CD4-positive, alpha-beta T cell treated with Interleukin-6 at 100 ng/mL for 8 hours (primary cell): ENCODE measurements at places on chromosomes 2 and 18.

DNA sequence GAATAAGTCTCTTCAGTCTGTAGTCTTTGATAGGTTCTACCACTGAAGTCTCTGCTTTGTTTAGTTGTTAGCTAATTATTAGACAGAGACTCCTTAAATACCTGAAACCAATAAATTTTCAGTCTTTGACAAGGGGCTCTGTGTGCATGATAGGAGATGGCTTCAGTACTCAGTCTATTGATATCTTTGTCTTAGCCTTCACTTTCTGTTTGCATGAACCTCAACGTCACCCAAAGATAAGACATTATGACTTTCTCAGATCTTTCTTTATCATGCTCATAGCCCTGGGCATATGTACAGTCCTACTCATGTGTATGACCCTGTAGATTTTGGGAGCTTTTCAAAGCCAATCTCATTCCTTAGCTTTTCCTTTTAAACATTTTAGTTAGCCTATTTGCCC, 183.5 kb upstream of the GCFC2 start:
- DNase-seq = no peak

DNA sequence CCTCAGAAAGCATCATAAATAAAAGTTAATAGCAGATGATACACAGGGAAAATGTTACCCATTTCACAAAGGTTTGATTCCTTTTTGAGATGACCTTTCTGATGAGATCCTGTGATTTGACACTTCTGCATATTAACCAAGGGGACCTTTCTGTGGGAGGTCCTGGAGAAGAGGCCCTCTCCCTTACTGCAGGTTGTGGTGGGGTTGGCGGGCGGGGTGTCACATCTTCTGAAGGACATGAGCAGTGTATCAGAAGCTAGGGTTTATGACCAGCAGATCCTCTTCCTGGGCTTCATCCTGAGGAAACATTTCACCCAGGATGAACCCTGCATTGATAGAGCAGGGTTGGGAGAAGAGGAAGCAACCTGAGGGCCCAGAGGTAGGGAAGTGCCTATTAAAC, 37.2 kb upstream of the SCLY start:
- DNase-seq = no peak

GRCh38 chr2:25174192-25174861, 5.9 kb upstream of the POMC start:
- no peak for DNase-seq

- DNase-seq = no peak
Observed at GRCh38 chr2:25043241-25043867, 1.5 kb downstream of the EFR3B start.

- DNase-seq = no peak
Observed at GRCh38 chr2:127421871-127422558, 3.8 kb downstream of the PROC start.

DNA sequence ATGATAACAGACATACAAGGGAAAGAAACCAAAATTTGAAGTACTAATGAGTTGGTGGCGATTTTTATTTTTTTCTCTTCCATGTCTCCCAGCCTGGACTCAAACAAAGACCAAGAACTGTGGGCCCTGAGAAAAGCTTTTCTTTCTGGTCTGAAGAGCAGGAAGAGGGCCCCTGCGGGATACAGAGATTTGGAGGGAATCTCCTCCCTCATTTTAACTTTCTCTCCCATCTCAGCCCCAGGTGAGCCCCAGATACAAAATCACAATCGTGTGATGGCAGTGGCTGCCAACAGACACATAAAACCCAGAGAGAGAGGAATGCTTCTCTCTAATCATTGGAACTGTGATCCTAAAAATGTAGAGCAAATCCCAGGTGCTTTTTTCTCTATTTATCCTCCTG, 19.5 kb upstream of the PRKCE start:
- DNase-seq = no peak

DNA sequence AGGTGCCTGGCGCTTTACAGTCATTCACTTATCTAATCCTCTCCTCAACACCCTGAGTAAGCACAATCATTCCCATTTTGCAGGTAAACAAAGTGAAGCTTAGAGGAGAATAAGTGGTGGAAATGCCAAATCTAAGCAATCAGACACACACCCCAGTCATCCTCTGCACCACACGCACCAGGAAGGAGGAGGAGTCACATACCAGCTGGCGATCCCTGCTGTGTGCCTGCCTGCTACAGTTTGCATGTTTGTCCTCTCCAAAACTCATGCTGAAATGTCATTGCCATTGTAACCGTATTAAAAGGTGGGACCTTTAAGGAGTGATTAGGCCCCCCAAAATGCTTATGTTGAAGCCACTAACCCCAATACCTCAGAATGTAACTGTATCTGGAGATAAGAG, 93.7 kb downstream of the LOXHD1 start:
- no peak for DNase-seq

- no peak for DNase-seq
Observed at GRCh38 chr2:123364243-123364896, 660.7 kb upstream of the CNTNAP5 start.

DNA sequence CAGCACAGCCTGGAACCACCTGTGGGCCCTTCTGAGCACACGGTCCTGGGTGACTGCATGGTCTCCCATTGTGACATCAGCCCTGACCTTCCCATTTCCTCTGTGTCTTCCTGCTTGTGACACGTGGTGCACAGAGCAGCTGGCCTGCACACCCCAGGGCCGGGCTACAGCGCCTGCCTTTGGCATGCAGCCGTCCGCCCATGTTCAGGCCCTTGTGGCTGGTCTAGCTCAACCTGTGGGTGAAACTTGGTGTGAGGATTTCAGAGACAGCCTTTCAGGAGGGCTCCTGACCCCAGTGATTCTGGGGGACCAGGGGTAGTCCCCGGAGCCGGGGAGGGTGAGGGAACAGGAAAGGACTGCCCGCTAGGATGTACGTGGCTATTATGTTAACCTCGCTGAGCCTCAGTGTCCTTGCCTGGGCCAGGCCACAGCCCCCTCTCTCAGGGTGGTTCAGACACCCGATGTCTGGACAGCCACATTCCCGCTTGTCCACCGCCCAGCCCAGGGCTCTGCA, 284.8 kb upstream of the HS6ST1 start:
- no peak for DNase-seq

DNA sequence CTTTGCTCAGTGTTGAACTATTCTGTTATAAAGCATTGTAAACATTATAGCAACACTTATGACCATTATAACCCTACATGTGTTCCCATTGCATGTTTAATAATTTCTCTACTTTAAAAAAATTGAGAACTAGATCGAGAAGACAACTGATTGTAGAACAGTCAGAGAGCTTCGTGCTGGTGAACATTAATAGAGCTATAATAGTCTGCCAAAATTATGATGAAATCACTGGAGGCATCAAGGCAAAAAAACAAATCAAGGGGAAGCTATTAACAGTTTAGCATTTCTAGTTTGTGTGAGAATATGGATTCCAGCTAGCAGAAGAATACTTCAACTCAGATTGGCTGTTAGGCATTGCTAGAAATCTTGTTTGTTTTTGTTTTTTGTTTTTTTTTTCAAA, 284.2 kb downstream of the CAMKMT start:
- no peak for DNase-seq

- DNase-seq = no peak
Observed at GRCh38 chr18:78562531-78562961, 417.1 kb upstream of the SALL3 start.

- no peak for DNase-seq
Observed at GRCh38 chr2:73716543-73717250, 20.4 kb downstream of the TPRKB start.

DNA sequence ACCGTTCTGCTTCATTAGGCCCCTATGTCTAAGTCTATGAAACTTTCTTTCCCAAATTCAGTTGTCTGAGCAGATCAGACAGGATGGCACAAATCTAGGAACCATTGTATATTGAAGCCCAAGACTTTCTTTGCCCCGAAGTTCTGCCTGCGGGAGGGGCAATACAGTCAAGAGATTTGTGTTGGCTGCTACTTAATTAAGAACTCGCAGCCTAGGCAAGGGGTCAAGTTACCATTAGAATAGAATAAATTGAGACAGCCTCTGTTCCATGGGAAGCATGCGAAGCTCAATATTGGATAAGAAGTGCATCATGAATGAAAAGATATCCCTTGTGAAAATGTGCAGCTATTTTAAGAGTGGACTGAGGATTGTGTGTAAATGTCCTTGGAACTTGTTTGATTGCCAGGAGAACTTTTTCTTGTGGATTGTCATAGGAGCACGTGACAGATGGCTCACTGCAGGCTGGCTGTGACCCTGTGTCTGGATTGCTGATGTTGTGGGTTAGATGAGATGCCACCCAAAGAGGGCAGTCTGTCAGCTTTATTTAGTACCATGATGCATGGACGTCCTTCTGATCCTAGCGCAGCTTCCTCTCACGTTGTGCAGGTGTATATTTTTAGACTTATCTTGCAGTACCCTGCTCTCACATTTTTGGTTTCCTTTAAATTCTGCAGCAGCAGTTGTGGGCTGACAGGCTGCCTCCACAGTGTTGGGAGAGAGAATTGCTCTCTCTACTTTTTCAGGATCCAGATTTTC, 30.9 kb downstream of the HAUS1 start:
- DNase-seq = no peak

- no peak for DNase-seq
Observed at GRCh38 chr2:110105183-110105582, 10.4 kb downstream of the MALL start.

DNA sequence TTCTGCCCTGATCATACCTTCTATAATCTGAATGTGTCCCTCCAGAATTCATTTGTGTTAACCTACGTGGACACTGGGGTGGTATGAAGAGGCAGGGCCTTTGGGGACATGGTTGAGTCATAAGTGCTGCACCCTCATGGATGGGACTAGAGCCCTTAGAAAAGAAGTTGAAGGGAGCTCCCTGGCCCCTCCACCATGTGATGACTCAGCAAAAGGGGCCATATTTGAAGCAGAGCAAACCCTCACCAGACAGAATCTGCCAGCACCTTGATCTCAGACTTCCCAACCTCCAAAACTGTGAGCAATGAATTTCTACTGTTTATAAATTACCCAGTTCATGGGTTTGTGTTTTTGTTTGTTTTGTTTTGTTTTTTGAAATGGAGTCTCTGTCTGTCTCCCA, 33.4 kb upstream of the CD207 start:
- DNase-seq = no peak

GRCh38 chr18:51248685-51249084, 51.2 kb upstream of the MEX3C start:
- no peak for DNase-seq

GRCh38 chr2:166134252-166135151, 6.7 kb upstream of the SCN1A start:
- DNase-seq = no peak

DNA sequence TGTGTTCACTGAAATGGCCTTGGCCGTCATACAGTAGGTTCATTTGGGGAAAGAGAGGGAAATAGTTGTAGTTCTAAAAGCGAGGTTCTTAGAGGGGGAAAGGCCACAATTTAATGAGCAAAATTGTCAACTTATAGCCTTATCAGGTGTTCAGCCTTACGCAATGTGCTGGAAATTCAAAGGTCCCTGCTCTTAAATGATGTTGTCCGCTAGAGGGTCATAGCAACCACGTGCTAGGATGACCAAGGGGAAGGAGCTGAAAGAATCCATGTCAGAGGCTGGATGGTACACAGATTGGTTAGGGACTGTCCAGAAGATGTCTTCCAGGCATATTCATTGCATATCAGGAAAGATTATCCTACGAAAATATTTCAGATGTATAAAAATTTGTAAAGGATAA, 282.3 kb upstream of the MEX3C start:
- DNase-seq = no peak

- no peak for DNase-seq
Observed at GRCh38 chr2:46562451-46562840, 83.1 kb downstream of the TMEM247 start.

DNA sequence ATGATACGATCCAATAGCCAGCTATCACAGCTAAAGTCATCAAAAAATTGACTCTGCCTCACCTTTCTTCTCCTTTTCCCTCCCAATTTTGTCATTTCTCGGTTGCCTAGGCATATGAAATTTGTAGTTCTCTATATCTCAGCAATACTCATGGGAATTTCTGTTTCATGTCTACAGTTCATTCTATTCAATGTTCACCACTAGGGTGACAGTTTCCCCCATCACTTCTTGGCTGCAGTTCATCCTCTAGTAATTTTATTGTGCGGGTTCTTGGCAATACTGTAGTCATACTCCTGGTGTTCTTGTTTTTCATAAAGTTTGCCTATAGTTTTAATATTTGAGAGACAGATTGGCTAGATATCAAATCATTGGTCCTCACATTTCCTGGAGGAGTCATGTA, 872.2 kb upstream of the ID2 start:
- no peak for DNase-seq

DNA sequence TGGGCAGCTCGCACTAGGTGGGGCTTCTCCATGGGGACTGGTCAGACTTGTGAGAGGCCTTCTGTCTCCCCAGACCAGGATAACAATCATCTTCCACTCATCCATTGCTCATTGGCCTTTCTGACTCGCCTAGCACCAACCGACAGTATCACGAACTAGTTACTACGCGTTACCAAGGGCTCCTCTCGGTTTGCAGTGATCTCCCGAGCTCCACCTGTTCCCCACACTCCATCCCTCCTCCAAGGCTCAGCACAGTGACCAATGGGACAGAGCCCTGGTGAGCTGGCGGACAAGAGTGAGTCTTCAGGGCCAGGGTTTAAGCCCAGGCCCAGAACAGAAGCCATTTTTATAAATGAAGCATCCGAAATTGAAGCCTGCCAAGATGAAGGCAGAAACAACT, 42.8 kb upstream of the SMAD7 start:
- DNase-seq = no peak

- no peak for DNase-seq
Observed at GRCh38 chr2:241755166-241755565, 20.7 kb downstream of the D2HGDH start.

GRCh38 chr2:73359915-73360697, 25.5 kb upstream of the ALMS1 start:
- DNase-seq = no peak

DNA sequence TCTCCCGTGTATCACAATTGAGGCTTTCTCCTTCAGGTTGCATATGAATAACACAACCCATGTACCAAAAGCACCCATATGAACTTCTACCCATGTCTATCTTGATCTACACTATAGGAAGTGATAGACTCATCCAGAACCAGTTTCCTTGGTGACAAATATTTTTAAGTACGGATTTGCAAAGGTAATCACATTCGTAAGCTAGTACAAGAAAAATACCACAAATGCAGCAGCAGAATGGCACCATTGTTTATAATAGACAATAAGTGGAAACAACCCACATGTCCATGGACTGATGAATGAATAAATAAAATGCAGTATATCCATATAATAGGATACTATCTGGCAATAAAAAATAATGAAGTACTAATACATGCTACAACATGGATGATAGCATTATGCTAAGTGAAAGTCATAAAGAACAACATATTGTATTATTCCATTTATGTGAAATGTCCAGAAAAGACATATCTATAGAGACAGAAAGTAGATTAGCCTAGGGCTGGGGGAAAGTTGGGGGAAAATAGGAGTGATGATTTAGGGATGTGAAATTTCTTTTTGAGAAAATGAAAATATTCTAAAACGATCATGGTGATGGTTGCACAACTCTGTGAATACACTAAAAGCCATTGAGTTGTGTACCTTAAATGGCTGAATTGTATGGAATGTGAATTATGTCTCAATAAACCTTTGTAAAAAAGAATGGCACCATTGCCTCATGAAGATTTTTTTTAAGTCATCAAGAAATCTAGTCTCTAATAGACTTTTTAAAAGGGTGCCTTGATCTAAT, 3.4 kb upstream of the CCDC88A start:
- no peak for DNase-seq
